ENCODE measurements at places on chromosomes 11 and 22. TPM values are rescaled to one million over a fixed set of nuclear protein-coding genes. Genes with fewer than 3 reads are reported as not detected.
A peak's percentile ranks its signal among the peaks of the same experiment; 100 is the strongest.

DNA sequence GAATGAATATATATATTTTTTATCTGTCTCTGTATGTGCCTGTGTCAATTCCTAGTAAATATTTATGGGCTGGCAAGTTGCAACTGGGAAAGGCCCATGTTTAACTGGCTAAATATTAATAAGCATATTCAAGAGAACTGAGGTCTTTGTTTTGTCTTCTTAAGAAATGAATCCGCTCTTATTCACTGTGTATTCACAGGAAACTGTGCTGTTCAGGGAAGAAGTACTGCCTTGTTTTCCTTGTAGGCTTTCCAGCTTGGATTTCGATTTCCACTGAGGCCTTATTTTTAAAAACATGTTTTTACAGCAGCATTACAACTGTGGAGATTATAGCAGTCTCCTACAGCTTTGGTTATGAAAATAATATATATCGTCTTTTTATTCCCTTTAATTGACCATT lies 64.7 kb downstream of the LDLRAD3 start:
- no peak for DNase-seq

DNA sequence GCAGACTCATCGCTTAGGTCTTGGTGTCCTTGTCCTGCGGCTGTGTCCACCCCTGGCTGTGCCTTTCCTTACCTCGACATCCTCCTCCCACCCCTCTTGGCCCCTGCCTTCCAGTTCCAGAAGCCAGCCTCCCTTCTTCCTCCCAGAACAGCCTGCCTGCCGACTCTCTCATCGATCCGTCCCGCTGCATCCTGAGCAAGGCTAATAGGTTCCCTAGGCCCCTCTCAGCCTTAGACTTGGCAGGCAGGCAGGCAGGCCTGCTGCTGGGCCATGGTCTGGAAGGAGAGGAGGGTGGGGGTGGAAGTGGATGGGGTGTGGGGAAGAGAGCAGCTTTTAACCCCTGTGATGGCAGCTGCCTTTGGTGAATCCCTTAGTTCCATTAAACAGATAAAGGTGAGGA lies 196.7 kb upstream of the TBCEL start:
- no peak for DNase-seq

GRCh38 chr22:42990131-42990838 lies 24.7 kb downstream of the PACSIN2 start:
- DNase-seq: peak; percentile 71

SMCO4 gene
- polyA plus RNA-seq: 94.8 TPM

VWCE gene
- polyA plus RNA-seq: not detected

LIF gene
- 1.6 TPM for polyA plus RNA-seq

BCO2 gene
- 3.2 TPM for polyA plus RNA-seq

TTLL8 gene
- polyA plus RNA-seq: not detected
